ENCODE measurements at places on chromosomes 12 and 14. TPM values are rescaled to one million over a fixed set of nuclear protein-coding genes. Genes with fewer than 3 reads are reported as not detected.

GRCh38 chr12:64452559-64453329 lies 824 bp downstream of the TBK1 start:
- DNase-seq, result peak; percentile 63

DNA sequence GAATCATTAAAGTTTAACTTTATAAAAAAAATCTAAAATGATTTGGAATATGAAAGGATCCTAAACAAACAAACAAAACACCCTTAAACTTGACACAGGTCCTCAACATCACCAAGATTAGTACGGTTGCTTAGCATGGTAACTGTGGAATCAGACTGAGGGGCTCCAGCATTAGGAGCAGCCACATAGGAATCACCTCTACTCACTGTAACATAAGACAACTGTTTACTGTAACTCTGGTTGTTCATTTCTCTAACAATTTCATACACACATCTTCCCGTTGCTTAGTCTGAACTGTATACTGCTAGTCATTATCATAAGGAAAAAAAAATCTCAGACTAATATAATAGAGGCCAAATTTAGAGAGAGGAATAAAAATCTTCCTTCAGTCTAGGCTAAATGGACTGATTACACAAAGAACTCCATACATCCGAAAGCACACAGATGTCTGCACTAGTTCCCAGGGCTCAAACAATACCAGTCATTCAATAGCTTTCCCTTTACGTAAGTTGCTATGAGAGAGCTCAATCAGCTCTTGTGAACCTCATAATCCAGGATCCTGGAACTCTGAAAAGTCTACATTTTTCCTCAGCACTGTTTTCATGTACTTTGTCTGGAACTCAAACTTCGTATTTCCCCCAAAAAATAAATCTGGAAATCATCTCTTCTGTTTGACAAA lies 26.0 kb downstream of the LRP6 start:
- no peak for DNase-seq

The BTBD6 gene
- 64.1 TPM for total RNA-seq

DNA sequence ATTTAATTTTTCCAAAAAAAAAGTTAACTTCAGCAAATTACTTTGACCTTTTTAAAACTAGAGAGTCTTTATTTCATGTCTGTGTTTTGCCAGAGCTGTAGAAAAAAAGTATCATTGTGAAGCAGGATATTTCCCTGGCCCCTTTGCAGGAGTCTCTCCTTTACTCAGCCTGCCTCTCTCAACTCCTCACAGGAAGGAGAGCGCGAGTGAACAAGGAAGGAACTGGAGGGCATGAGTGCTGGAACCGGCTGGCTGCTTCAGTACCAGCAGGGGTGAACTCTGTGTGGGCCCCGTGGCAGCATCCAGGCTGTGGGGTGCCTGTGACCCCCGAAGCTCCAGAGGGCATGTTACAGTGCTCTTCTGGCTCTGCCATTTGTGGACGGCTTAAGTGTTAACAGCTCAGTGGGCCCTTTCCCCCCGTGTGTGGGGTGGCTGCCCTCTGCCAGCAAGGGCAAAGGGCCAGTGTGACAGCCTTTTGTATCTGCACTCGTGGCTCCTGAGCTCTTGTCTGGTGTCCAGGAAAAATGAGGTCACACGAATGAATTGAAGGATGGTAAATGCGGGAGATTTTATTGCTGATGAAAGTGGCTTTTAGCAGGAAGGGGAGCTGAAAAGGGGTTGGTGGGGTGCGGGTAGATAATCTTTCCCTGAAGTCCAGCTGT lies 76.6 kb upstream of the KCNH3 start:
- no peak for DNase-seq

GRCh38 chr14:81033698-81034240 lies 78.3 kb downstream of the TSHR start:
- no peak for DNase-seq

Data from epithelial cell of proximal tubule (primary cell).